ENCODE measurements at places on chromosomes 4 and X.
A peak's percentile ranks its signal among the peaks of the same experiment; 100 is the strongest.

DNA sequence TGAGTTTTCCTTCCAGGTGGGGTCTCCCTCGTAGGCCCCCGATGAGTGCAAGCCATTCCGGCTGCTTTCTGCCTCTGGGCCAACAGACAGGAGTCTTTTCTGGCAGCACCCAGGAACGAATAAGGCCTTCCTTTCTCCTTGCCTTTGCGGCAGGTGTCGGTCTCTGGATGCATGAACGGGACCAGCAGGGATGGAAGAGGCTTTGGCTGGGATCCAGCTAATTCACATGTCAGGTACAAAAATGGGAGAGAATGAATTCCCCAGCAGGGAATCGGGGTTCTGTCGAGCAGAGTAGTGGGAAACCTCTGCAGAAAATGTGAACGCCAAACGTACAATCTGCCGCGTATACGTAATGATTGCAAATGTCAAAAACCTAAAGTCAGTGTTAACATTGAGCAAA lies 146.1 kb upstream of the TBL1X start:
- no peak for DNase-seq

DNA sequence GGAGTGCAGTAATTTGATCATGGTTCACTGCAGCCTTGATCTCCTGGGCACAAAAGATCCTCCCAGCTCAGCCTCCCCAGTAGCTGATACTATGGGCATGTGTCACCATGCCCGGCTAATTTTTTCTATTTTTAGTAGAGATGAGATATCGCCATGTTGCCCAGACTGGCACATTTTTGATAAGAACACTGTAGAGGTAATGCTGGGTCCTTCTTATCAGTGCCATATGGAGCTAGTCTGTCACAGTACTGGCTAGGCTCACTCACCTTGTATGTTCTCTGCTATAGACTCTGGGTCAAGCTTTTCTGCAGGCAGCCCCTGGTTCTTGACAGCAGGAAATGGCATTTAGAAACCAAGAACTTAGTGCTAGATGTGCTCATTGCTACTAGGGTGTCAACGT lies 53.9 kb downstream of the BCOR start:
- no peak for DNase-seq

GRCh38 chr4:174278467-174278866 lies 5.0 kb downstream of the FBXO8 start:
- DNase-seq, result no peak

DNA sequence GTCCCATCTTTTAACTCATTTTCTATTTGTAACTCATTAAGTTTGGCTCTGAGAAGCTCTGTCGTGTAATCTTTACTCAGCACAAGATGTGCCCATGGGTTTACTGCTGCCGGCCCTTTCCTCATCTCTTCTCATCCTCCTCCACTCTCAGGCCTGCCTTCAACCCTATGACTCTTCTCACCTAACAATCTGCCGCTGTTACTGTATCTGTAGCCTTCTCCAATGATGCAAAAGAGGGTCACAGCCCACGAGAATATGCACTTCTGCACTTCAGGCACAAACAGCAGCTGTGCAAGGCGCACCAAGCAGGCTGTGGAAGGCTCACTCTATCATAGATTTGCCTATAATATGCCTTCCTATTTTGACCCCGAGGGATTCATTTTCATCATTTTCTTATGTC lies 546.5 kb upstream of the GALNTL6 start:
- DNase-seq, result no peak

DNA sequence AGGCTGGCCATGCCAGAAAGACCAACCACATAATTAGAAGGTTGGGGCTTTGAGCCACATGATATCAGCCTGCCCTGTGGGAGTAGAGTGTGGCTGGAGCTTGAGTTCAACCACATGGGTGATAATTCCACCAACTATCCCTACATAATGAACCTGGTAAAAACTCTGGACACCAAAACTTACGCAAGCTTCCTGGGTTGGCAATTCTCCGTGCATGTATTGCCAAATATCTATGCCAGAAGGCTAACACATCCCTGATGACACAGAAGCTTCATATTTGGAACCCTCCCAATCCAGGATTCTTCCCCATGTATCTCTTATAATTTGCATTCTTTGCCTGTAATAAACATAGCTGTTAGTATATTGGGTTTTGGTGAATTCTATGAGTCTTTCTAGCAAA lies 68.2 kb downstream of the FUNDC1 start:
- DNase-seq, result no peak

DNA sequence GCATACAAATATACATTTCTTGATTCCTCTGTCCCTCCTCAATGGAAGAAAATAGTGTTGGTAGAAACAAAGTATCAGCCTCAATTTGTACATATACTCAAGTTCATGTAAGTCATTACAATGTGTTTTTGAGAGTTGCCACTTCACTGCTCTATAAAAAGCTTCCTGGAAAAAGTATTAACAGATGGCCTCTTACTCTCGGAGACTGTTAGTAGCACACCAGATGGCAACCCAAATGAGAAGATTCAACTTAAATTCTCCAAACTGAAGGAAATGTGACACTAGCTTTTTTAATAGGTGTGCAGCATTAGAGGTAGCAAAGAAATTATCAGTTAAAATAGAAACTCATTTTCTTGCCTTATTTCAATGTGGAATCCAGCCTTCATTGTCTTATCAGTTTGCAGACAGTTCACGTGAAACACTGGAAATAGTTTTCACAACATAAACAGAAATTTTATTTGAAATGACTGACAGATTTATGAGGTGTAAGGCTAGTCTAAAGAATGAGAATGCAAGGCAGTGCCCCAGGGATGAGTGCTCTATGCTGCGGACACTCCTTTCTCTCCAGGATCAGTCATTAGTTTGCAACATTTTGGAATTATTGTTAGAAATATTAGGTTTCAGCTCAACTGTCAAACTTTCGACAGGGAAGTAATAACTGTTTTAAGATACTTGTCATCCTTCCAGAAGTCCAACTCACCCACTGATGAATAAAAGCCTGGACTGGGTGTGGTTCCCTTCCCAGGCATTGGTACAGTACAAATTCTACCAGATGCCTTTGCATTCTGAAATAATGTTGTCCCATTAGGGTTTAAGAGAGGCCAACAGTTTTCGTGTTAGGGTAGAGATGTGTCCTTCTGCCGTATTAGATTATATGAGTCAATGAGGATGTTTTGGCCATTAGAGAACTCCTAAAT lies 50.9 kb downstream of the IDS start:
- DNase-seq, result no peak

DNA sequence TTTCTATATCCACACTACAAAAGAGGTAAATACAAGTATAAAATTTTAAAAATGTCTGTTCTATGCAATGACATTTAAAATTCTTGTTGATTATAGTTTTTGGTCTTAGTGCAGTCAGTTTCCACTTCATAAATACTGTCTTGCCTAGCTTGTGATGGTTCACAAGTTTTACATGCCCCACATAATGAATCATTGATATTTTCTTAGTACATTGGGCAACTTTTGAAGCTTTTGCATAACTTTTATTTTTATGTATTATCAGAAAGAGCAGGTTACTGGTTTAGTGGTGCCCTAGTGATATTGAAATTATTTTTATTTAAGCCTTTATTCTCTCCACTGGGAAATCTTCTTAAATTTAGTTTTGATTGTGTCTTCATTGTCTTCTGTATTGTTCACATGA lies 388.0 kb downstream of the CCSER1 start:
- DNase-seq, result no peak

DNA sequence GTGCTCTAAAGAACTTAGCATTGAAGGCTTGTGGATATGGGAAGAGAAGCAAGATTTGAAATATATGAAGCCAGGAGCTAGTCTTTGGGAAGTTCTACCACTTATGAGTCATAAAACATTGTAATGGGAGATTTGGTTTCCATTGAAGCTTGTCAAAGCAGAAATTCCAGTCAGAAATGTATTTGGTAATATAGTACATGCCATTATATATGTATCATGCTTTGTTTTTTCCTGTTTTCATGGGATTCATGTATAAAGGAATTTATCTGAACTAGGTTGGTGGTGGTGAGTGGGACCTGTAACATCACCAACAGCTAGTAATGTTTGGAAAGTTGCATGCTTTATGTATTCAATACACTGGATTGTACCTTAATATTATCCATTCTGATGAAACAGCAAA lies 14.6 kb upstream of the DCAF8L2 start:
- DNase-seq, result no peak

DNA sequence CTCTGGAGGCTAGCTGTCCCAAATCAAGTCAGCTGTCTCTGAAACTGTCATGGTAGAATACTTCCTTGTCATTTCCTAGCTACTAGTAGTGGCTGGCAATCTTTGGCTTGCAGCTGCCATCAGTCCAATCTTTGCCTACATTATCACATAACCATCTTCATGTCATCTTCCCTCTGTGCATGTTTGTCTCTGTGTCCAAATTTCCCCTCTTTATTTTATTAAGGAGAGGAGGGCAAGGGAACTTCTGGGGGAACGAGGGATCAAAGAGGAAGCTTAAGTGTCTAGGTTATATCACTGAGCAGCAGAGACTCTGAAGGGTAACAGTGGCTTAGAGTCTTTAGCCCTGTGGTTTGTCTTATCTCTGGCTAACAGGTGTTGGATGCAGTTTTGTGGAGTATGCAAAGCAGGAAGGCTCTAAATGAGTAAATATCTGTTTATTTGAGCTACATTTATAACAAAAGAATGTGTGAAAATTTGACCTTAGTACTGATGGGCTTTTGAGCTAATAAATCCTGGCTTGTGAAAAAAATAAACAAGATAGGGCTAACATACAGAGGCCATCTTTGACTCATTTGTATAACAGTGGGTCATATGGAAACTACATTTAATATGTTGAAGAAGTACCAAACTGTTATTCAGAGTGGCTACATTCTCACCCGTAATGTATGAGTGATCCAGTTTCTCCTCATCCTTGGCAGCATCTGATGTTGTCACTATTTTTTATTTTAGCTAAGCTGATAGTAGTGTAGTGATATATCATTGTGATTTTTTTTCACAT lies 49.4 kb upstream of the ENOX2 start:
- no peak for DNase-seq

GRCh38 chr4:18858229-18858922 lies 836.8 kb upstream of the LCORL start:
- DNase-seq, result no peak

DNA sequence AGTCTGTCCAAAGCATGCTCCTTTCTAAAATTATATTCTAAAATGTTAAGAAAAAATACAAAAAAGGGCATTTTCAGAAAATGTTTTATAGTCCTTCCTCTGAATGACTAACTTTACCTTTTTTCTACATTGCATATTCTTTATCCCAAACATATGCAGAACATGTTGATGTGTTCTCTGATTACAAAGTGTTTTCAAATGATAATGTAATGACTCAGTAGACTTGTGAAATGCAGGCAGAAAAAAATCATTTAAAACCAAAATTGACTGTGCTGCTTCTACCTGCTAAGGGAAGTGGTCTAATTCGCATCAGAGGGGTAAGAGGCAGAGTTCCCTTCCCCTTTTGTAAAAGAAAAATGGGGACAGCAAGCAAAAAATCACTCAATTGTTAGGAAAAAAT lies 22.7 kb upstream of the YTHDC1 start:
- no peak for DNase-seq

GRCh38 chr4:87322754-87323153 lies at the start of gene HSD17B13:
TSS of gene HSD17B13 (minus strand) at chr4:87322882. CDS start at chr4:87322841, 41 bp downstream.
- no peak for DNase-seq

GRCh38 chr4:153639833-153640802 lies 44.0 kb upstream of the TLR2 start:
- DNase-seq, result no peak

- DNase-seq, result no peak
These were observed 94.3 kb downstream of the GPRIN3 start for GRCh38 chr4:89213382-89213701.

DNA sequence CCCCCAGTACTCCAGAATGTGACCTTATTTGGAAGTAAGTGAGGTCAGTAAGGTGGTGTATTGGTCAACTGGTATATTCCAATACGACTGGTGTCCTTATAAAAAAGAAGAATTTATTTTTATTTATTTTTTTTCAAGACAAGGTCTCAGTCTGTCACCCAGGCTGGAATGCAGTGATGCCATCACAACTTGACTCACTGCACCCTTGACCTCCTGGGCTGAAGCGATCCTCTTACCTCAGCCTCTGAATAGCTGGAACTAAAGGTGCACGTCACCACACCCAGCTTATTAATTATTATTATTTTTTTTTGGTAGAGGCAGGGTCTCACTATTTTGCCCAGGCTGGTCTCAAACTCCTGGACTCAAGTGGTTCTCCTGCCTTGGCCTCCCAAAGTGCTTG lies 115.1 kb upstream of the PITX2 start:
- no peak for DNase-seq

- peak; percentile 28 for DNase-seq
These were observed at the start of gene GABRG1 for GRCh38 chr4:46123913-46124755. TSS of gene GABRG1 (minus strand) at chr4:46124054. CDS start at chr4:46123913, 141 bp downstream.

DNA sequence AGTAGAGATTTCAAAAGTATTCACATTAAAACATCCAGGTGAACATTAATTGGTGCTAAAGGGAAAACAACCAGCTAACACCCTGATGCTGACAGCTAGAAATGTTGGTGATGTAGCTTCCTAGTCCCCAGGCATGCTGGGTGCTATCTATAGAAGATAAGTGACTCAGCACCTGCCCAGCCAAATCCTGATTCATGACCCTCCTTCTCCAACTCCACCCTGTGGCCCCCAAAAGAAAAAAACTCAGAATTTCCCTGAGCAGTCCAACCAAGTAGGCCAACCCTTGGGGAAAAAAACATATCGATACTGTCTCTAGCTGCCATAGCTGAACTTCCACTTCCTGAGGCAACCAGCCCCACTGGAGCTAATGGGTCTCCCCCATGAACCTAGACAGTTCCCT lies 197.6 kb upstream of the KLF3 start:
- DNase-seq, result no peak

GRCh38 chr4:6093671-6094070 lies 75.4 kb upstream of the C4orf50 start:
- no peak for DNase-seq

GRCh38 chrX:46758163-46758955 lies 559 bp downstream of the SLC9A7 start:
- DNase-seq, result no peak

GRCh38 chr4:184750926-184751584 lies 17.2 kb upstream of the CENPU start:
- DNase-seq, result no peak

- no peak for DNase-seq
These were observed 51.6 kb upstream of the NHS start for GRCh38 chrX:17323397-17323796.

- DNase-seq, result no peak
These were observed 149.9 kb downstream of the CHIC2 start for GRCh38 chr4:53914313-53915016.

- DNase-seq, result peak; percentile 8
These were observed 20.7 kb upstream of the GRXCR1 start for GRCh38 chr4:42871671-42872290.

DNA sequence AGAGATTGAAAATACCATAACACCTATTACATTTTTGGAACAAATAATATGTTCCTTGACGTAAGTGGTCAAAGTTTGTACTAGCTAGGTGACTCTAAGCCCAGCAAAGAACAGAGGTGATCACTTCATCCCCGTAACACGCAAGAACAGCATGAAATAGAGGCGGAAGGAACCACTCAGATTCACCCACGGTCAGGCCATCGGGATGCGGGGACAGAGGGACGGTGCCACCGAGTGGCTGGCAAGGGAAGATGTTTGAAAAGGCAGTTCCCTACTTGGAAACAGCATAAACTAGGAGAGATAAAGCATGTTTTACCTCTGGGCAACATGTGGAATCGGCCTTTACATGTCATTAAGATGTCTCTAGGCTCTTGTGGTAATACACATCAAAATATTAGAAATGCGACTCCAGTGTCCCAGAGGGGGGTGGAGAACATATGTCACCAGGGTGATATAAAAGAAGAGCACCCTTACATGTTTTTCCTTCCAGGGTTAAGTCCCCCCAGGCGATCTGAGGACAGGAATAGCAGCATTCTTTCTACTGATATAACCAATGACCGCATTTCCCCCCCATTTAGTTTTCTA lies 84.0 kb downstream of the PHKA2 start:
- no peak for DNase-seq

GRCh38 chr4:102754044-102754443 lies 6.7 kb downstream of the MANBA start:
- DNase-seq, result no peak
